ENCODE measurements at places on chromosomes 6 and 20.

DNA sequence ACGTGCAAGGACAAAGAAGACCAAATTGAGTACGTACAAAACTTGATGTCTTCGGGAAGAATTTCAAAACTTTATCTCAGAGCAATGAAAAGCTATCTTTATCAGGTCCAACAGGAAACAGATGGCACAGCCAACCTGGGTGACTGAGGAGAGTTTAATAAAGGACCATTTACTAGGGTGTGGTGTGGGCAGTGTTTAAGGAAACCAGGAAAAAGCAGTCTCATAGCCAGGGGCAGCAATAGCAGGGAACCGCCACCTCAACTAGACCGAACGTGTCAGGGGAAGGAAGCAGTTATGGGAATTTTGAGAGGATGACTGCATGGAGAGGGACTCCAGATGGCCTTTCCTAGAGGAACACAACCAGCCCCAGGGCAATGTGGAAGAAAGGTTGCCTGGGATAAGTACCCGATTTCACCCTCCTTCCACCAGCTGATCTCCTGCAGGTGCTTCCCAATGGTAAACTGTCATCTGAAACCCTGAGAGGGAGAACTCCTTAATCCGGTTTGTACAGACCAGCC, 15.2 kb upstream of the TAAR5 start:
- no peak for DNase-seq

- no peak for DNase-seq
Measured at GRCh38 chr6:136076496-136076895, 173.6 kb downstream of the MTFR2 start.

- no peak for DNase-seq
Measured at GRCh38 chr6:119526561-119527230, 177.1 kb upstream of the MAN1A1 start.

DNA sequence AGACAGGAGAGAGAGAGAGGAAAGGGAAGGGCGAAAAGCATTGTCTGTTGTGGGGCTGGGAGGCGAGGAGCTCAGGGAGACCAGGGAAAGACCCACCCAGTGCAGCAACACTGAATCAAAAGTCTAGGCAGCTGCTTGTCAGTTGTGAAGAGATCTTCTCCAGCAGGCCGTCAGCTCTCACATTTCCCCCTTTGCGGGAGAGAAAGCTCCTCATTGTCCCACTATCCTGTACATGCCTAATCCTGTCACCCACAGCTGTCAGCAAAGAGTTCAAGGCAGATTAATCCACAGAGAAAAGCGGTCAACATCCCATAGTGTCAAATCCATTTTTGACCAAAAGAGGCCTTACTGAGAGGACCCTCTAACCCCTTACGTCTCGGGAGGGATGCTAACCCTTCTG, 27.3 kb downstream of the RNF182 start:
- DNase-seq: no peak

- DNase-seq: no peak
Measured at GRCh38 chr6:13613029-13613594, 2.0 kb upstream of the NOL7 start.

- no peak for DNase-seq
Measured at GRCh38 chr6:140050101-140050995, 675.9 kb upstream of the CITED2 start.

Data from anterior cingulate cortex (tissue), 58 donors.